Heart right ventricle (tissue), 16 donors: ENCODE measurements at places on chromosomes 1 and 21. TPM values are rescaled to one million over a fixed set of nuclear protein-coding genes. Genes with fewer than 3 reads are reported as not detected.

PRR9 gene
- not detected for total RNA-seq

WASF2 gene
- 41.2 TPM for total RNA-seq

USH2A gene
- 3.9 TPM for total RNA-seq

GNAT2 gene
- not detected for total RNA-seq

NTMT2 gene
- 2.8 TPM for total RNA-seq

LCE2A gene
- not detected for total RNA-seq

GRCh38 chr21:42918291-42918690 lies 7.1 kb downstream of the ERVH48-1 start:
- no peaks in the 10 kb centered on the region for H3K4me1 ChIP-seq
- H3K27ac ChIP-seq, result no peak overlapping the region
- H3K36me3 ChIP-seq, result no peaks in the 10 kb centered on the region
- H3K4me3 ChIP-seq, result no peak overlapping the region

DNA sequence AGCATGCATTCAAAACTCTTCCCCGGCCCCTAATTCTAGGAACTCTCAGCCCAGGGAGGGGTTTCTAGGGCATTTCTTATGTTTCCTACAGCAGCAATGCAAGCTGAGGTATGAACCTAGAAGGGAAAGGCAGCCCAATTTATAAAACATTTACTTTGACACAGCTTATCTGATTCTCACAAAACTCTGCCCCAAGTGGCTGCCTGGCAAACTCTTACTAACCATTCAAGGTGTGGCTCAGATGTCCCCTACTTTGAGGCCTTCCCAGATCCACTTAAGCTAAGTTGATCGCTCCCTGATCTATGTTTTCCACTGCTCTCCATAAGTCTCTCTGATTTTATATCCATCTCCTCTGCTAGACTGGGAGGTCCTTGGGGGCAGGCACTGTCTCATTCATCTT lies 35.4 kb downstream of the AK2 start:
- H3K4me1 ChIP-seq, result peaks cover 52% of the 10 kb centered on the region
- no peak overlapping the region for H3K4me3 ChIP-seq
- no peaks in the 10 kb centered on the region for H3K27me3 ChIP-seq
- no peak overlapping the region for H3K27ac ChIP-seq
- DNase-seq, result no peak

DNA sequence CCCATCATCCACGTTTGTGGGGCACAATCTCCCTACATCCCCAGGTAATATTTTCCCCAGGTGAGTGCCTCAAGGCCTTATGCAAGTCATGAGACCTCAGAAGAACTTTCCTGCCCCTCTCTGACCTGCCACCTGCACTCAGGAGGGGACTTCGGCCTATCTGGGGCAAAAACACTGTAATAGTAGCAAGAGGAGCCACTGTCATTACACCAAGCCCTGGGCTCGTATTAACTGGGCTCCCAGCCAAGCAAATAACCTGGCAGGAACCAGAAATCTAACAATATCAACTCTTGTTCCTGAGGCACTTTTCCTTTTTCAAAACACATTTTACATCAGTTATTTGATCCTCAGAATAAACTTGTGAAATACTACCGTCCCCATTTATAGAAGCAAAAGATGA lies 30.9 kb downstream of the LAMB3 start:
- DNase-seq, result no peak
- H3K27me3 ChIP-seq, result no peaks in the 10 kb centered on the region
- peak overlapping the region; percentile 58 for H3K27ac ChIP-seq
- no peak overlapping the region for H3K4me3 ChIP-seq
- no peaks in the 10 kb centered on the region for H3K36me3 ChIP-seq

- H3K27me3 ChIP-seq, result no peaks in the 10 kb centered on the region
- H3K27ac ChIP-seq, result no peak overlapping the region
- H3K36me3 ChIP-seq, result no peaks in the 10 kb centered on the region
- no peaks in the 10 kb centered on the region for H3K4me1 ChIP-seq
Measured at GRCh38 chr1:198467907-198468306, 72.6 kb downstream of the ATP6V1G3 start.

- no peaks in the 10 kb centered on the region for H3K36me3 ChIP-seq
- H3K4me3 ChIP-seq, result no peak overlapping the region
- no peaks in the 10 kb centered on the region for H3K27me3 ChIP-seq
- no peak for DNase-seq
Measured at GRCh38 chr1:198121056-198121826, 35.6 kb upstream of the NEK7 start.

S100A7 gene
- not detected for total RNA-seq

DOP1B gene
- 17.7 TPM for total RNA-seq

DNA sequence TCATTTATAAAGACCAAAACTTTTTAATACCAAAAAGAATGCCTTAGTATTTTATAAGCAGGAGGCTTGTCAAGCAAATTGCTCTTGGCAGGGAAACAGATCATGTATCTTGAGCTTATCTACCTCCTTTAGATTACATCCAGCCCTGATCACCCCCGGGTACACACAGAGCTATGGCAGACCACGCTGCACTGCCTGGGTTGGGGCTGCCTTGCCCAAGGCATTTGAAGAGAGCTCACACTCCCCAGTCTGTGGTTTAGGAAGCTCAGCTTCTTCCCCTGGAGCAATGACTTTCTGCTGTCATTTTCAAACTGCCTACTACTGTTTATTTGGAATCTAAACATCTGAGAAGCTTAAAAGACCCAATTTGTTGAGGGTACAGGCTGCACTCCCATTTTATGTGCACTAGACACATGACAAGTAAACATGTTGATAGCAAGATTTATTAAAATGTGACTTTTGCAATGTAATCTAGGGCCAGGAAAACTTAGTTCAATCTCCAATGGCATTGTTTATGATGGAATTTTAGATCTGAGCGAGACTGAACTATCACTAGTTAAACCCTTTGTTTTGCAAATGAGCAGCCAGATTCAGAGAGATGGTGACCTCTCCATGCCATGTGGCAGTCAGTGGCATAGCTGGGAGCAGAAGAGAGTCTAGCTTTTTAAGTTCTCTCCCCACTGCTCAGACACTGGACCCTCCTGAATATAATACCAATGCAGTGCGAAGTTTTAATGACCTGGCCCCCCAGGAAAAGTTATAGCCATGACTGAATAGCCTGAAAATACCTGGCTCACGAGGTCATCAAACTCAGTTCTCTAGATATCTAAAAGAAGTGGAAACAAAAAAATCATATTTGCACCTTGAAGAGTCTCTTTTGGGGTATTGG lies 214.9 kb downstream of the HLX start:
- DNase-seq, result no peak
- no peaks in the 10 kb centered on the region for H3K27me3 ChIP-seq
- H3K36me3 ChIP-seq, result no peaks in the 10 kb centered on the region
- no peak overlapping the region for H3K4me3 ChIP-seq
- H3K27ac ChIP-seq, result no peak overlapping the region
- no peaks in the 10 kb centered on the region for H3K4me1 ChIP-seq

SPRR2F gene
- not detected for total RNA-seq

RAB7B gene
- 1.7 TPM for total RNA-seq

FGR gene
- total RNA-seq, result 4.1 TPM

DNA sequence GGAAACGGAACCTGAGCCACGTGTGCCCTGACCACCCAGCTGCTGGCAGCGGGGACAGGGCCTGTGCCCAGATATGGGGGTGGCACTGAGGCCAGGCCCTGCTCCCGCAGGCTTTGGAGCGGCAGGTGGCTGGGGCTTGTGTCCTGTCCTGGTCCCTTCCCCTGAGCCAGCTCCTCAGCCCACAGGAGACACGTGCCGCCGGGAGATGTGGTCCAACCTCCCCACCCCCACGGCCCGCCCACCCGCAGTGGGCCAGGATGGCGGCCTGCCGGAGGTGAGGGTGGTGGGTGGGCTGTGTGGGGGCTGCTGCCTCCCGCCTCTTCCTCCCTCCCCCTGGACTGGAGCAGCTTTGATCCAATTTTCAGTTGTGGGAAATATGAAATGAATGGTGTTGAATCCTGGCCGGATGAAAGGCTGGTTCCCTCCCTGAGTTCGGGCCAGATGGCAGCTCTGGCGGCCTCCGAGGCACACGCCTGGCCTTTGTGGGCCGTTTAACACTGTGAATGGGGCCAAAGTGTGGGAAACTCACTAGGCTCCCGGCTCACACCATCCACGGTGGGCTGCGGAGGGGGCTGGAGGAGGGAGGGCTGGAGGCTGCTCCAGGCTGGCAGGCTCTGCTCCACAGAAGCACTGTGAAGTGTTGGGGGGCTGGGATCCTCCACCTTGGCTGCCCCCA lies 2.6 kb upstream of the HES5 start:
- H3K27me3 ChIP-seq, result peaks cover 29% of the 10 kb centered on the region
- peaks cover 40% of the 10 kb centered on the region for H3K4me1 ChIP-seq
- no peak overlapping the region for H3K27ac ChIP-seq
- DNase-seq, result no peak
- no peaks in the 10 kb centered on the region for H3K36me3 ChIP-seq

GRCh38 chr1:43610339-43610738 lies 39.6 kb upstream of the KDM4A start:
- no peaks in the 10 kb centered on the region for H3K27me3 ChIP-seq
- no peak overlapping the region for H3K4me3 ChIP-seq
- H3K27ac ChIP-seq, result no peak overlapping the region

DNA sequence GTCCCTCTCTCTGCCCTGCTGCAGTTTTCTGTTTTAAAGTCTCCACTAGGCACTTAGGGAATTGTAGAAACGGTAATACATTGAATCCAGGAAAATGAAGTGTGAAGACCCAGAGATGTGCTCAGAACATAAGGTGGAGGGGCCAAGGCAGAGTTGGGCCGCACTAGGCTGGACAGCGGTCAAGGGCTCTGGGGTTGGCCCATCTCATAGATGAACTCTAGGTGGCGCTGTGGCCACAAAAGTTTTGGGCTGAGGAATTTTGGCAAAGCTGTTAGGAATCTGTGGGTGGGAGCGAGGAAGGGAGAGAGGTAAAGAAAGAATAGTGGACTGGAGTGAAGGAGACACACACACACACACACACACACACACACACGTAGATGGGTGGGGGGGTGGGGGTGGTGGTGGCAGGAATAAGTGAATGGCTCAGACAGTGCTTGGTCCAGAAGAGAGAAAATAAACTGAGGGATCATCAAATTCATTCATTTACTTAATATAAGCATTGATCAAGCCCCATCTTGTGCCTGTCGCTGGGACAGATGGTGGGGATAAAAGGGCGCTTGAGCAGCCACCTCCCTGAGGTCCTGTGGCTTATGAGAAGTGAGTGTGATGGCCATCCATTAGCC lies 258.5 kb downstream of the TRABD2B start:
- H3K36me3 ChIP-seq, result no peaks in the 10 kb centered on the region
- H3K27ac ChIP-seq, result no peak overlapping the region
- no peak overlapping the region for H3K4me3 ChIP-seq
- DNase-seq, result peak; percentile 39

C1QA gene
- 145 TPM for total RNA-seq

DNA sequence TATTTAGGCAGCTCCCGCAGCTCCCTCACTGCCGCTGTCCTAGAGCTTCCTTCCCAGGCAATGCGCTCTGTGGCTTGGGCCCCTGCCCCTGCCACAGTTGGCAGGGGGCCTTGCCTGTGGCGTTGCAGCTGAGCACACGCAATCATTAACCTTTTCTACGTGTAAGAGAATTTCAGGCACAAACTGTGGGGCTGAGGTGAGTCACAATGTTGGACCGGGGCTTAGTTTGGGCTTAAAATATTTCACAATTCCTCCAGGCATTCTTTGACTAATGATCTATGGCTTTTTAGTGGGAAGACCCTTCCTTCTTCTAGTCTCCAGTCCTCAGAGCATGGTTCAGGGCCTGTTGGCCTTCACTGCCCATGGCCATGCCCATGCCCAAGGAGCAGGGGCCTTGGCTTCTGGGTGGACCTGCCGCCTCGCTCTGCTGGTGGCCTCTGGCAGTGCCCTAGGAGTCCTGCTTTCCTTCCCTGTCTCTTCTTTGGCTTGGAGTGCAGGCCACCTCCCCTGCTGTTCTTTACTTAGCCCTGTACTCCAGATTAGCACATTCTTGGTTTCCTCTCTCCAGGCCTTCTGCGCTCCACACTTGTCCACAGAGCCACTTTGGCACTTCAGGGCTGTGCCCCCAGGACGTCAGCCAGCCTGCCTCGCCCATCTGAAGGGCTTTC lies 39.2 kb downstream of the MAPKAPK2 start:
- H3K4me1 ChIP-seq, result peaks cover 96% of the 10 kb centered on the region
- H3K27me3 ChIP-seq, result no peaks in the 10 kb centered on the region
- H3K36me3 ChIP-seq, result no peaks in the 10 kb centered on the region
- H3K4me3 ChIP-seq, result peak overlapping the region; percentile 17

DNA sequence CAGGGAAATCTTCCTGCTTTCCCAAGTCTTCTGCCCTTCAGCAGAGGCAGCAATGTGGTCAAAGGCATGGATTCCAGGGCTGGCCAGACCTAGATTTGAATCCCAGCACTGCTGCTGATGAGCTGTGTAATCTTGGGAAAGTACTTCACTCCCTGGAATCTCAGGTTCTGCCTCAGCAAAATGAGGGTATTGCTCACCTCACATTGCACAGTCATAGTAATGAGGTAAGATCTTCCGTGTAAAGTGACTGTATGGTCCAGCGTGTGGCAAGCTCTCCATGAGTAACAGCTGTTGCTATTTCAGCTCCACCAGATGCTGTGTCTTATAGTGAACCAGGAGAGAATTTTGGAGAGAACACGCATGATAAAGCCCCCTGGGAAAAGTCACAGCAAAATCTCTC lies 56.1 kb upstream of the F3 start:
- no peaks in the 10 kb centered on the region for H3K4me1 ChIP-seq
- DNase-seq, result no peak
- H3K27ac ChIP-seq, result no peak overlapping the region
- H3K36me3 ChIP-seq, result no peaks in the 10 kb centered on the region
- H3K4me3 ChIP-seq, result no peak overlapping the region

DNA sequence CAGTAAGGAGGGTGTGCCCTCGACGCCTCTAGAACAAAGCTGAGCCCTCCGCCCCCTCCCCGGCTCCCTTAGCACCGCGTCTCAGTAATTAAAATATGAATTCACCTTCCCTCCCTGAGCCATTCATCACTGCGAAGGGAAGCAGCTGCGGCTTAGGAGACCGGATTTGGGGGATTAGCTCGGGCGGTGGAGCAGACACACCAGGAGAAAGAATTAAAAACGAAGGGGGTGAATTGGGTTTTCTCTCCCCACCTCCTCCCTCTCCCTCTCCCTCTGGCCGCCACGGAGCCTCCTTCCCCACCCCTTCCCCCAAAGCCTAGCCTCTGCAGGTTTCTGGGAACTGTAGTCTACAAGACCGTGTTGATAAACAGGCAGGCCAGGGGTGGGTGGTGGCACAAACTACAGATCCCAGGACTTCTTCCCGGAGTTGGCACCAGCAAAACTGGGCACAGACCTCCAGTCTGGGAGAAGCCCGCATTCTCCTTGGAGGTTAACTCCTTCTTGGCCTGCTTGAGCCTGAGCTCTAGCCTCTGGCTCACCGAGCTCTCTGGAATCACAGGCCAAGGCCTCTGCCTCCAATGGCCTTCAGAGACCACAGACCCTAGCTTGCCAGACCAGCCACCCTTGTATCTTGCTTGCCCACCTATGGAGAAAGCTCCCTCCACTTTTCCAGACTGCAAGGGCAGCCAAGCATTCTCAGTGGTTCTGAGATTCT lies 10.8 kb downstream of the BLACAT1 start:
- H3K27ac ChIP-seq, result no peak overlapping the region
- H3K4me3 ChIP-seq, result no peak overlapping the region
- H3K27me3 ChIP-seq, result peaks cover 6% of the 10 kb centered on the region
- H3K36me3 ChIP-seq, result no peaks in the 10 kb centered on the region
- peak; percentile 37 for DNase-seq

LCE1A gene
- total RNA-seq, result not detected

- no peak overlapping the region for H3K27ac ChIP-seq
- H3K36me3 ChIP-seq, result no peaks in the 10 kb centered on the region
- no peak for DNase-seq
- no peaks in the 10 kb centered on the region for H3K27me3 ChIP-seq
Measured at GRCh38 chr21:45818904-45819285, 162.7 kb upstream of the COL6A1 start.

- peaks cover 11% of the 10 kb centered on the region for H3K4me1 ChIP-seq
- H3K27me3 ChIP-seq, result peaks cover 51% of the 10 kb centered on the region
- no peak overlapping the region for H3K4me3 ChIP-seq
Measured at GRCh38 chr1:228420968-228421826, 4.5 kb upstream of the TRIM17 start.

KMO gene
- not detected for total RNA-seq

SYPL2 gene
- total RNA-seq, result 35.8 TPM
